ENCODE measurements at places on chromosomes 4 and X.

DNA sequence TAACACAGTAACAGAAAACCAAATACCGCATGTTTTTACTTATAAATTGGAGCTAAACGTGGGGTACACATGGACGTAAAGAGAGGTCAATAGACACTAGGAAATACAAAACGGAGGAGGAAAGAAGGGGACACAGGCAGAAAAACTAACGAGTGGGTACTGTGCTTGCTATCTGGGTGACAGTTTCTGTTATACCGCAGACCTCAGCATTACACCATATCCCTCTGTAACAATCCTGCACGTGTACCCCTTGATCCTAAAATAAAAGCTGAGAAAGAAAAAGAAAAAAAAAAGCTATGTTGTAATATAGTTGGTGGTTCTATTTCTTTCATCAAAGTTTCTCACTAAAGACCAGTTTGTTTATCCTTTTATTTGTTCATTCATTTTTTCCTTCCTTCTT, 47.9 kb upstream of the UNC5C start:
- DNase-seq, result no peak

- DNase-seq, result no peak
Observed at GRCh38 chr4:86846921-86847320, 2.3 kb downstream of the SLC10A6 start.

DNA sequence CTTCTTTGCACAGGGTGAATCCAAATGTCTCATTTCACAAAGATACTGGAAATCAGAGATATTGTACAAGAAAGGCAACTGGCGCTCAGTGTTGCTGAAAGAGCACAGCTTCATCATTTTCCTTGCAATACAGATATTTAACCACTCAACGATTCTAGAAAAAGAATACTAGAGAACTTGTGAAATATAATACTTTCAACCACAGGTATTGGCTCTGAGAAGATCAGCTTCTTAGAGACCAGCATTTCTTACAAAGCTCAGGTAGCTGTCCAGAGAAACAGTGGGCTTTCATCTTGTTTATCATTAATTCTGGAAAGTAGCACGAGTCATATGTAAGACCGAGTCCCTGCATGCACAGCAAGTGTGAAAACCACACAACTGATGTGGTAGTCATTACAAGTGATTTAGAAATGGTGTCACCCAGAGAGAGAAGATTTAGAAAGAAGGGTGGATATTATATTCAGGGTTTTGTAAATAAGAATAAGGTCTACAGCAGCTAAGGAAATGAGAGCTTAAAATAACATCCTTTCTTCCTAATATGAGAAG, 7.8 kb upstream of the PPARGC1A start:
- DNase-seq, result no peak

DNA sequence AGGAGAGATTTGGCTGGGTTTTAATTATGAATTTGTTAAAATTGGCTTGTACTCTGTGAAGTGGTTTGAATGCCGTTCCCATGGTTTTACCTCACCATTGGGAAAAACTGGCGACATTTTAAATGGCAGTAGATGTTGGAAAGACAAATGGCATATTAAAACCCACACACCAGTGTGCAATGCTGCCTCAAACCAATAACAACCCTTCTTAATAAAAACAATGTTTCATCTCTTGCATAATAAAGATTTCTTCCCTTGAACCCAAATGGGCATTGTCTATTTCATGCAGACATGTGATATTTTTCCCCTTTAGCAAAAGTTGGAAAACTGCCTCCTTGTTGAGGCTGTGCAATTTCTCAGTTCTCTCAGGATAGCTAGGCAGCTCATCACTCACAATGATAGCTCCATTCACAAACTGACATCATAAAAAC, 33.7 kb downstream of the GABRB1 start:
- no peak for DNase-seq

DNA sequence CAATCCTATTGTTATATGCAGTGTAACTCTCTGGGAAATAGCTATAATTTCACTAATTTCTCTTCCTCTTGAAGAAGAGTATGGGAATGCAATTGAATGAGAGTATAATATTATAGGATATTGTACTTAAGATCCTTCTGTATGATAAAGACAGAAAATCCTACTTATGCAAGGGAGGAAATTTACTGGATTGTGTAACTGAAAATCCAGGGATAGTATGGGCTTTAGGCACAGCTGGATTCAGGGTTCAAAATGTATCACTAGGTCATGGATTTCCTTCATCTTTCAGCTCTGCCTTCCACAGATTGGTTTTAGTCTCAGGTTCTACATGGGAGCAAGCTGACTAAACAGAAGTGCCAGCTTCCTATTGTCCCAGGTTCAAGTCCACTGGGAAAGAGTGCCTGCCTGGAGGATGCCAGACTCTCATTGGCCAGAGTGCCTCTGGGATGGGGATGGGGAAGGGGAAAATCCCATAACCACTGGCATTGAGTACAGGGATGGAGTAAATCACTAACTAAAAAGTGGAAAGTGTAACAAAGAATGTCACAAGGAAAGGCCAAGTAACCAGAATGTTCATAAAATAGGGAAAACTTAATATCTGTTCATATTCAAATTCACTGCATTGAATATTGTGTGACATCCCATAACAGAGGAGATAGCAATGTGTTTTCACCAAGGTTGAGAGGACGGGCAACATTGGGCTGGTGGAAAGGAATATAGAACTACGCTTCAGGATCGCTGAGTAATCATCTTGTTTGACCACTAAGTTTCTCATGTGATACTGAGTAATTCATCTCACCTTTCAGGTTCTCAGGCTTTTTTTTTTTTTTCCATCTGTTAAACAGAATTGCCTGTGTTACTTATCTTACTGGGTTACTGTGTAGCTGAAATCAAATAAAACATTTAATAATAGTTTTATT, 75.7 kb downstream of the ANXA3 start:
- DNase-seq, result no peak

DNA sequence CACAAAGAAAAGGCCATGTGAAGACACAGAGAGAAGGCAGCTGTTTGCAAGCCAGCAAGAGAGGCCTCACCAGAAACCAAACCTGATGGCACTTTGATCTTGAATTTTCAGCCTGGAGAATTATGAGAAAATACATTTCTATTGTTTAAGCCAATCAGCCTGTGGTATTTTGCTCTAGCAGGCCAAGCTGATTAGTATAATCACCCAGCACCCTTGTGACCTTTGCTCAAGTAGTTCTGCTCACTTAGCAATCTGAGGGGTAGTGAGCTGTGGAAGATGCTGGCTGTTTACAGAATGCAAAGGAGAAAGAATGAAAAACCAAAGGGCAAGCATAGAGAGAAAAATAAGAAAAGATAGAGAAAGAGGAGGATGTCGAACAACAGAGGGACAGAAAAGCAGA, 396.4 kb upstream of the BOD1L1 start:
- DNase-seq, result peak; percentile 4

- peak; percentile 24 for DNase-seq
Observed at GRCh38 chrX:71095981-71096759, 519 bp downstream of the FOXO4 start.

DNA sequence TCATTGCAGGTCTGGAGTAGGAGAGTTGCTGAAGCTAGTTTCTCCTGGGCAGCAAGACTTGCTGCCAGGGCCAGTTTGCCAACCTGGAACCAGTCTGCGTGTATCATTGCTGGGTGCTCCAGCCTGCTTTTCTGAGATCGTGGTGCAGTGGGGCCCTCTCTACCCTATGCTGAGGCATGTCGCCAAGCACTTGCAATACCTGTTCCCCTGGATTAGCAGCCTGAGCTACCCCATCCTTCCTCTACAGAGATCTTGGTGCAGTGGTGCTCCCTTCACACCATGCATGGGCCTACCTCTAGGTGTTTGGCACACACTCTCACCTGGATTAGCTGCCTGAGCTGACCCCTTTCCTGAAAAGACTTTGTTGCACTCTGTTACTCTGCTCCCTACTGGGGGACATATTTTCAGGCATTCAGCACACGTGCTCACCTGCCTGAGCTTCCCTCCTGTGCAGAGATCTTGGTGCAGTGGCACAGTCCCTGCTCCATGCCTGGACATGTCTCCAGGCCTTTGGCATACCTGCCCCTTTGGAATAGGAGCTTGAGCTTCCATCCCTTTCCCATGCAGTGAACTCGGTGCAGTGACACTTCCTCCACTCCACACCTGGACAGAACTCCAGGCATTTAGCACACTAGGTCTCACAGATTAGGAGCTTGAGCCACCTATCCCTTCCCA, 133.7 kb upstream of the CXCL13 start:
- DNase-seq, result no peak

GRCh38 chr4:8278421-8279287, 9.1 kb downstream of the HTRA3 start:
- no peak for DNase-seq

DNA sequence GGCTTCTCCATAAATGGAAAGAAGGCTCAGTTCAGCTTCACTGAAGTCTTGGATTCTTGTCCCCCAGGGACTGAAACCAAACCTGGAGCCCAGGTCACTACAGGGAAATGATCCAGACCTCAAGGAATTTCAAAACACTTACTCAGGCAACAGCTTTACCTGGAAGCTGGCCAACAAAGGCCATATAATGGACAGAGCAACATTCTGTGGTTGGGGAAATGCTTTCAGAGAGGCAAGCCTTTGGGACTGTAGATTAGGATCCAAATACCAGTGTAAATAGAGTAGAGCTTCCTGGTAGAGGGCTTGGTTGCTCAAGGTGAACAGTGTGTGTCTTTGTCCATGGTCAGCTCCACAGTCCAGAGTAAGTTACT, 57.0 kb upstream of the PROM1 start:
- DNase-seq, result no peak

GRCh38 chr4:103104886-103105285, 5.3 kb upstream of the BDH2 start:
- no peak for DNase-seq

DNA sequence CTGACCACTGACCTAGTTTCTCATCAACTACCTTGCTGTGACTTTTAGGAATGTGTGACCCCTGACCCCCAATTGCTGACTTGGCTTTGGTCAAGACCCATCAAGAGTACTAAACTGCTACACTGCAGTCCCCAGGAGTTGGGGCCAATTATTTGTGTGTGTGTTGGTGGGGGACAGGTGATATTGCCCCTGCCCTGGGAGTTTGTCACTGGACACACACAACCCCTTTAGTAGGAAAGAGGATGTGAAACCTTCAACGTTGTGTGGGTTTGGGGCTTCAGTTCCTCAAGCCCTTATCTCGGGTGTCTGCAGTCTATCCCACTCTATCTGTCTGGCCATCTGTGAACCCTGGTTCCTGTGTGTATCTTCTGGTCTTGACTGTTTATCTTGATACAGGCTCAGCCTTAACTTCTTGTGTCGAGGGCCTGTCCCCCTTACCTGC, 6.5 kb downstream of the SASH3 start:
- peak; percentile 5 for DNase-seq

DNA sequence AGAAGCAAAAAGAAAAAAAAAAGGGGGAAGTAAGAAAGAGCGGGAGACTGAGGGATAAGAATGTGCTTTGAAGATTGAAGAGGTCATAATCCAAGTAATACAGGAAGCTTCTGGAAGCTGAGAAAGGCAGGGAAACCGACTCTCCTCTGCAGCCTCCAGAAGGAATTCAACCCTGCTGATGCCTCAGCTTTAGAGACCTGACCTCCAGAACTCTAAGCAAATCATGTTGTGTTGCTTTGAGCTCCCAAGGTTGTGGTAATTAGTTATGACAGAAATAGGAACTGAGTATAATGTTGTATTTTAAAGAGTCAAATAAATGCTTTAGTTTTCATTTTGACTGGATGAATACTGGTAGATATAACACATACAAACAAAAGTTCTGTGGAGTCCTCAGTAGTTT, 48.0 kb upstream of the FAT1 start:
- DNase-seq, result no peak

GRCh38 chr4:82560853-82561785, 669 bp downstream of the TMEM150C start:
- no peak for DNase-seq

- DNase-seq, result no peak
Observed at GRCh38 chrX:96563646-96564045, 121.0 kb upstream of the DIAPH2 start.

DNA sequence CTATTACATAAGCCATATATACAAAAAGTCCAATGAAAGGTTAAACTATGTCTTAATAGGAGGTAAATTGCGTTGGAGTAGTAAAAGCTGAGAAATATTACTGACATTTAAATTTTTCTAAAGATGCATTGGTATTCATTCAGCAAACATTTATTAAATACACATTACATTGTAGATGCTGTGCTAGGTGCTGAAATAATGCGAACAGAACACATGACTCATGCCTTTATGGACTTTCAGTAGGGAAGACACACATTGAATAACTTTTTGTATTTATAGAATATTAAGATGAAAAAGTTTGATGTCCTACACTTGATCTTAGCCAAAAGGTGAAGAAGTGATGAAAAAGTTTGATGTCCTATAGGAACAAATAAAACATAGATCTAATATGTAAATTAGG, 871.1 kb upstream of the SLIT2 start:
- DNase-seq, result no peak

DNA sequence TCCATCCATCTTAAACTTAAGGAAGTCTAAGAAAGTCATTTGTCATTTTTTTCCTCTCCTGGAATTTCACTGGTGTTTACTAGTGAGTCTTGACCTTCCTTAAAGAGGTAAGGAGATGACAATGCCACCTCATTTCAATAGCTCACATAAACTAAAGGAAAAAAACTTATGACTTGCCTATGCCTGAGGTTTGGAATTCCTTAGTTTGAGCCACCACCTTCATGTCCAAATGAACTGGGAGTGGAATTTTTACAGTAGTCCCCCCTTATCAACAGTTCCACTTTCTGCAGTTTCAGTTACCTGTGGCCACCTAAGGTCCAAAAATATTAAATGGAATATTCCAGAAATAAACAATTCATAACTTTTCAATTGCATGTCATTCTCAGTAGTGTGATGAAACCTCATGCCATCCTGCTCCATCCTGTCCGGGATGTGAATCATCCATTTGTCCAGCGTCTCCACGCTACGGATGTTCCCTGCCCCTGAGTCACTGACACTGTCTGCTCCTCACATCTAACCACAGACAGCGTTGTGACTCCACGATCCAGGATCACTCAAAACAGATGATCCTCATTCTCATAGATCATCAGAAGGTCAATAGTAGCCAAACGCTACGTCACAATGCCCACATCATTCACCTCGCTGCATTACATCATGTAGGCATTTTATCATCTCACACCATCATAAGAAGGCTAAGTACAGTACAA, 177.4 kb downstream of the SH3KBP1 start:
- DNase-seq, result no peak

DNA sequence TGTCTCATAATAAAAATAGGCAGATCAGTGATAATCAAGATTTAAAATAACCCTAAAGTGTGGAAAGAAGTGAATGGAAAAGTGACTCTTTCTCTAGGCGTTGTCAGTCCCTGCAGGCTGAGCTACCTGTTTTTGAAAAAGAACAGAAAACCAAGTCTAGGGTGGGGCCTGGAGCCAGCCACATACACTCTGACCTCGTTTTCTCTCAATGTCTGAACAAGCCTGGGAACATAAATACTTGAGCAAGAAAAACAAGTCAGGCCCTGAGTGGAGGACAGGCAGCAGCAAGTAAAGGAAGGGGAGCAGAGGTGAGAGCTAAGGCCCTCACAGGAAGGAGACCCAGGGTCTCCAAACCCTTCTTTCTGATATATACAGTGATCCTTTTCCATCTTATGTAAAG, 91.7 kb upstream of the HPF1 start:
- no peak for DNase-seq

DNA sequence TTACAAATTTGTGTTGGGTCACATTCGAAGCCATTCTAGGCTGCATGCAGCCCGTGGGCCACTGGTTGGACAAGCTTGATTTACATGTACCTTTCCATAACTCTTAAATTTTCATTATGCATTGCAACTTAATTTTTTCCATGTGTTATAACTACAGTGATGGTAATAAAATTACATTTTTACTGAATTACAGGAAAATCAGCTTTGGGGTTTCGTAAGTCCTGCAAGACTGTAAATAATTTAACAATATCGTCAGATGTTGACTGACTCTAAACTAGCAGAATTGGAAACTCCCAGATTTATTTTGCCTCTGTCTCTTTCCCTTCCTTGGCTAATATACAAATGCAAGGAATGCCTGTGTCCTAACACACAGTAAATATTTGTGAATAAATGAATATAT, 88.0 kb upstream of the RAPGEF2 start:
- no peak for DNase-seq
